ENCODE measurements at places on chromosomes 12 and 14.

GRCh38 chr12:227923-228845 lies 14.2 kb upstream of the SLC6A12 start:
- no peak for DNase-seq

GRCh38 chr14:50333014-50333509 lies 20.9 kb downstream of the DMAC2L start:
- no peak for DNase-seq

GRCh38 chr14:99930420-99931274 lies 134.6 kb upstream of the EVL start:
- no peak for DNase-seq

- DNase-seq: peak; percentile 6
These were observed 727.3 kb upstream of the LMO3 start for GRCh38 chr12:17333287-17333686.

- DNase-seq: no peak
These were observed 48.8 kb downstream of the NINJ2 start for GRCh38 chr12:614411-614970.

Data from 8988T (cell line).